GM12891 (cell line): ENCODE measurements at places on chromosomes 11 and 22.

GRCh38 chr11:128219731-128220120 is 367.6 kb downstream of the ETS1 start:
- no peak for DNase-seq

- no peak for DNase-seq
Measured at GRCh38 chr11:26551186-26551801, 20.8 kb downstream of the MUC15 start.

GRCh38 chr22:48310740-48311139 is 1516.9 kb downstream of the BRD1 start:
- no peak for DNase-seq

GRCh38 chr11:57376095-57377090 is 4.6 kb downstream of the PRG3 start:
- no peak for DNase-seq

DNA sequence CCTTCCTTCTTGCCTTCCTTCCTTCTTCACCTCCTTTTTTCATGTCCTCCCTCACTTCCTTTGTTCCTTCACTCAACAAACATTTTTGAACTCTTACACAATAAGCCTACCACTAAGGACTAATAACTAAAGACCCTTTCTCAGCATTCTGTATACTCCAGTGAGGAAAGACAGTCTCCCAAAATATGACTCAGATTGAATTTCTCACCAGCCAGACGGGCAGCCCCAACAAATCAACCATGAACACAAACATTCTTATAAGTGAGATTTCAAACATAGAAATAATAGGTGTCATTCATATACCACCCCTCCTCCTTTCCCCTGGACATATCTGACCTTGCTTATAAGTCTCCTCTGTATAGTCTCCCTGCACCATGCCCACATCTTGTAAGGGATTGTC is 1079.7 kb downstream of the OPCML start:
- DNase-seq, result no peak

DNA sequence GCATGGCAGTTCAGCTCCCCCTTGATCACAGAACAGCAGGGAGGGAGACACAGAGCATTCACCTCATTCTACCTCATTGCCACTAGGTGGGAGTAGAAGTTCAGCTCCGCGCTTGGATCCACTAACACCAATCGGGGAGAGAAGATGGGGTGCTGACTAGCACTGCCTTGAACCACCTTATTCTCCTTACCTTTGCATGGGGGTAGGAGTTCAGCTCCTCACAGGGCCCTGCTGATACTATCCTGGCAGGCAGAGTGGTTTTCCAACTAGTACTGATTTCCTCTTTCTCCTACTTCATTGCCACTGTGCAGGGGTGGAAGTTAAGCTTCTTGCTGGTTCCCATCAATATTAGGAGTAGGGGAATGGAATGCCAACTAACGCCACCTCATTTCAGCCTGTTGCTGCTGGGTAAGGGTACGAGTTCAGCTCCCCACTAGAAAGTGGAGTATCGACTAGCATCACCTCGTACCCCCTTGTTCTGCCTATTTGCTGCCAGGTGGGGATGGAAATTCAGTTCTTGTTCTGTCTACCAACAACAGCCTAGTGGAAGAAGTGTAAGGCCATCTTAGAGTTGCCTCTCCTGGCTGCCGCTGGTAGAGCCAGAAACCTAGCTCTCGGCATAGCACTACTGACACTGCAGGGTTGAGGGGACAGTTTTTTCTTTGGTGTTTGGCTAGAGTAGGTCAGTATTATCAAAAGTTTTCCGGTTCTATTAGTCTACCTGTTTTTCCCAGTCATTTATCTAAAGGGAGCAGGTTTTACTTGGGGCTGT is 550.9 kb upstream of the CCDC90B start:
- peak; percentile 32 for DNase-seq

- no peak for DNase-seq
Measured at GRCh38 chr22:42468841-42469240, 36.6 kb upstream of the NFAM1 start.

- no peak for DNase-seq
Measured at GRCh38 chr22:25716637-25717036, 25.4 kb upstream of the MYO18B start.

DNA sequence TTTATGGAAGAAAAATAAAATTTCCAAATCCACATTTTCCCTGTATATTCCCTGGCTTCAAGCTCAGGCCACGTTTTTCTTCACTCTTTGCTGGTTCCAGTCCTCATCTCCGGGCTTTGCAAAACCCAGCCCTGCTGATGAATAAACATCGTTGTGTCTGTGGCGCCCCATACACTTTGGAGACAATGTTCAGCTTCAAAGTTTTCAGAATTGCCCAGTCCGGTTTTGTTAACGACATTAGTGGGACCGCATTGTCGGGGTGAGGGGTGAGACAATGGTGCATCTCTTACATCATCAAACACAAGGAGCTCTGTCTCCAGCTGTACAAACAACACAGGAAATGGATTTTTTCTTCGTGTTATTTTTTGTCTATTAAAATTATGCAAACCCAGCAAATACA is 53.4 kb upstream of the HTATIP2 start:
- no peak for DNase-seq

- no peak for DNase-seq
Measured at GRCh38 chr22:48700180-48700565, 1127.5 kb downstream of the BRD1 start.

DNA sequence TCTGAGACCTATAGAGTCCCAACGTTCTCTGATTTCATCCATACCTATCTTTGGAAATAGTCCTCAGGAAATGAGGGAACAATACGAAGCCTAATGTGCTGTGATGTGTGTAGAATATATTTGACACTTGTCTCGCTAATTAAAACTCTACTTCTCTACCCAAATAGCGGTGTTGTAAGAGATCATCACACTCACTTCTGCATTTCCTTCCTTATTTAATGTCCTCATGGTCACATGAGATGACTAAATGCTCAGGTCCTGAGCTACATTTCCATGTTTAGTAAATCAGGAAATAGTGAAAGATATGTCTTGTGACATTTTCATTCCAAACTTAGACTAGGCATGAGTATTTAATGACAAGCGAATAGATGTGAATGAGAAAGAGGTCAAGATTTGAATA is 112.3 kb downstream of the MAML2 start:
- no peak for DNase-seq

- DNase-seq, result no peak
Measured at GRCh38 chr22:32617903-32618302, 143.3 kb downstream of the FBXO7 start.

DNA sequence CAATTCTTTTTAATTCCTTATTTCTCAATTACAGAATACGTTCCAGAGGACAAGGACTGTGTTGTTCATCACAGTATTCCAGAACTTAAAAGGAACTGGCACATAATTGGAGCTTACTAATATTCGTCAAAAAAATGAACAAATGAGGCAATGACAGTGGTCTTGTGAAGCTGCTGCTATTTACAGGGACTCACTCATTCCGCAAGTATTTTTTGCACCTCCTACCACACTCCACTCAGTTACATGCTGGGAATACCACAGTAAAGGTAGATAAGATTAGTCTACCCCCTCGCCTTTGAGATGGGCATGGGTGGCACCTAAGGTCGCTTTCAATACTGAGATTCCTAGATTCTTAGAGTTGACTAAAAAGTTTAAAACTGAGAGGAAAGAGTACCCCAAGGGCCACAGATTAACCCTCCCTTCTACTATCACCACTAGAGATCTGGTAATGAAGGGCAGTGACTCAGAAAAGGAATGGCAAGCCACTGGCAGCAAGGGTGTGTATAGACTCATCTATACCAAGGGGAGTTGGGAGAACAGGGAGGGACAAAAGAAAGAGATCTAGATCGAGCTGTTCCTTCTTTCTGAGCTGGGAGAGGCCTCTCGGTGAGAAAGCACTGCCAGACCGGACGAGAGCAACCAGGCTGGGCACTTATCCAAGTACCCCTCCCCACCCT is 85.0 kb downstream of the RPL27A start:
- no peak for DNase-seq
